ENCODE measurements at places on chromosomes 3 and 15.

DNA sequence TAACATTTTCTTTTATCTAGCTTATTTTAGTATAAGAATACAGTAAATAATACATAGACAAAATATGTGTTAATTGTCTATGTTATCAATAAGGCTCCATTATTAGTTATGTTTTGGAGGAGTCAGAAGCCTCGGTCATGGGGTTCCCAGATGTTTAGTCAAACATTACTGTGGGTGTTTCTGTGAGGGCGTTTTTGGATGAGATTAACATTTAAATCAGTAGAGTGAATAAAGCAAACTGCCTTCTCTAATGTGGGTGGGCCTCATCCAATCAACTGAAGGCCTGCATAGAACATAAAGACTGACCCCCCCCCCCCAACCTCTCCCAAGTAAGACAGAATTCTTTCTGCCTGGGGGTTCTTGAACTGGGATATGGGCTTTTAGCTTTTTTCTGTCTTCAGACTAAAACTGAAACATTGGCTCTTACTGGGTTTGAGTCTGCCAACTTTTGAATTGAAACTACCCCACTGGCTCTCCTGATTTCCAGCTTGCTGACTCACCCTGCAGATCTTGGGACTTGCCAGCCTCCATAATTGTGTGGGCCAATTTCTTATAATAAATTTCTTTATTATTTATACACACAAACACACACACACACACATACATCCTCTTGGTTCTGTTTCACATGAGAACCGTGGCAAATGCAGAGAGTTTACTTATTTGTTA is 192.0 kb downstream of the TPRG1 start:
- no peak for DNase-seq

DNA sequence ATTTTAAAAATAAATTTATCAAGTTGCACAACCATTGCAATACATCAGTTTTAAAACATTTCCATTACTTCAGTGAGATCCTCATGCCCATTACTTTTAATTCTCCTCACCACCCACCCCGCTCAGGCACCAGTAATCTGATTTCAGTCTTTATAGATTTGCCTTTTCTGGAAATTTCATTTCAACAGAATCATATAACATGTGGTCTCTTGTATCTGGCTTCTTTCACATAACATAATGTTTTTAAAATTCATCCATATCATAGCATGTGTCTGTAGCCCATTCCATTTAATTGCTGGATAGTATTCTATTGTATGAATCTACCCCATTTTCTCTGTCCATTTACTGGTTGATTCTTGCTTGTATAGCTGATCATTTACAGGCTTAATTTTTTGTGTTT is 110.3 kb upstream of the TMEM108 start:
- no peak for DNase-seq

- DNase-seq = no peak
Measured at GRCh38 chr3:120416868-120417267, 33.9 kb downstream of the FSTL1 start.

GRCh38 chr3:61184956-61185355 is 66.3 kb downstream of the FHIT start:
- DNase-seq = no peak

- no peak for DNase-seq
Measured at GRCh38 chr3:185093116-185093515, 59.7 kb downstream of the C3orf70 start.

GRCh38 chr15:40785164-40785563 is 15.4 kb downstream of the C15orf62 start:
- no peak for DNase-seq

DNA sequence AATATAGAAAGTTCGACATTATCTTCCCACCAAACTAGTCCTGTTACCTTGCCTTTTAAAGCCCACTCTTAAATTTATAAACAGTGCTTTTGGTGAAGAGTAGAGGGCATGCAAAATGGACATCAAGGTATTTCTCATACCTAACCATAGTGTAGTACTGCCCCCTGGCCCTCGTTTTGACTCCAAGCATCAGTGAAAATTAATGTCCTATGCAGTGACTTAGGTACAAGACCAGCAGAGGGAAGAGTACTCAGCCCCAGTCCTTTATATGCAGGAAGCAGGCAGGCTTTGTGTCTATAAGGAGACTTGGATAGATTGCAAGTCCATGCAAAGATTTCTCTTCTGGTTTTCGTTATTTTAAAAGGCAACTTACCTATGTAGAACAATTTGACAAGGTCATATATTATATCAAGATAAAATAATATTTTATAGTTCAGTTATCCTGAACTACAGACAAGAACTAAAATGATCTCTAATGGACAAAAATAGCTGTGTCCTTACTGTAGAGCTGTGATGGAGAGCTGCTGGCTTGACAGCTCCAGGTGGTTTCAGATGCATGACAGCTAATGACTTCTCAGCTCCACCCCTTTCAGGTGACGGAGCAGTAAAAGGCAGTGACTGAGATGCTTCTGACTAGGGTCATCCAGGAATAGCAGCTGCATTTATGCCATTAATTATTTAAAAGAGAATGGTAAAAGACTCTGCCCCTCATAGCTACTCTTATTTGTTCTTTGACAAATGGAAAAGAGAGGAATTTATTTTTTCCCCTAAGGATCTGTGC is 646.1 kb downstream of the SQOR start:
- no peak for DNase-seq

DNA sequence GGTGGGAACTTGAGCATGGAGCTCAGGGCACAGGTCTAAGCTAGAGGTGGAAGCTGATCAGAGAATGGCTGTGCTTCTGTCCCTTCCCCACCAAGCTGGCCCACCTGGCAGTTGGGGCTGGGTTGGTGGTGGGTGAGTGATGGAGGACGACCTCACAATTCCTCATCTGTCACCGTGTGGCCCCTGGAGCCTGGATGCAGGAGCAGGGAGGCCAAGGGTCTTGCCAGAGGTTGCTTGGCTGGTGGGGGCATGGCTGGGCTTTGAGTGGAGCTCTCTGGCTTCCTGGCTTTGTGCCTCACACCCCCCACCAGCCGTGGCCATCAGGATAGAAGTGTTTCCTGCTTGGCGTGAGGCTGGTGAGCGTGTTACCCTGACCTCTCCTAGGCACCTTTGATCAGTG is 36.0 kb downstream of the FBLN2 start:
- DNase-seq = no peak

DNA sequence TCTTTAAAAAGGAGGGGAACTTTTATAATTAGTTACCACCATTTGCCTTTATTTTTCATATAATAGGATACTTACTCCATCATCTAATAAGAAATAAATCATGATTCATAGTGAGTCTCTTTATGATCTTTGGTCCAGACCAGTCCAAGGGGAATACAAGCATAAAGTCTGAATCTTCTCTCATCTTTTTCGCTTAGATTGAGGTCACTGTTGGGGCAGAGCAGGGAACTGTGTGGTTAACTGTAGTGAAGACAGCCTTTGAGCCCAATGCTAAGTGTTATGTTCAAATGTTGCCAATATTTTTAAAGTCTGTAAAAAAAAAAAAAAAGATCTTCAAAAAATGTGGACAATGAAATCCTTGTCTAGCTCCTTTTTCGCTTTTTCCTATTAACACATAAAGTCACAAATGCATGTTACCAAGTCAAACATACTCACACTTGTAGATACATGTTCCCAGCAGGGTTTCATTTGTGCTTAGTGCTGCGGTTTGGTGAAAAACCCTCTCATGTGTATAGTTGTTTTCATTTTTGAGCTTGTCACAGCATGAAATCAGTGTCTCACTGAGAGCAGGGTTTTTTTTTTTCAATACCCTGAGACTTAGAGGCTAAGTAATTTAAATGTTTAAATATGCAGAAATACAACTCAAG is 72.1 kb downstream of the EPHA3 start:
- DNase-seq = no peak

DNA sequence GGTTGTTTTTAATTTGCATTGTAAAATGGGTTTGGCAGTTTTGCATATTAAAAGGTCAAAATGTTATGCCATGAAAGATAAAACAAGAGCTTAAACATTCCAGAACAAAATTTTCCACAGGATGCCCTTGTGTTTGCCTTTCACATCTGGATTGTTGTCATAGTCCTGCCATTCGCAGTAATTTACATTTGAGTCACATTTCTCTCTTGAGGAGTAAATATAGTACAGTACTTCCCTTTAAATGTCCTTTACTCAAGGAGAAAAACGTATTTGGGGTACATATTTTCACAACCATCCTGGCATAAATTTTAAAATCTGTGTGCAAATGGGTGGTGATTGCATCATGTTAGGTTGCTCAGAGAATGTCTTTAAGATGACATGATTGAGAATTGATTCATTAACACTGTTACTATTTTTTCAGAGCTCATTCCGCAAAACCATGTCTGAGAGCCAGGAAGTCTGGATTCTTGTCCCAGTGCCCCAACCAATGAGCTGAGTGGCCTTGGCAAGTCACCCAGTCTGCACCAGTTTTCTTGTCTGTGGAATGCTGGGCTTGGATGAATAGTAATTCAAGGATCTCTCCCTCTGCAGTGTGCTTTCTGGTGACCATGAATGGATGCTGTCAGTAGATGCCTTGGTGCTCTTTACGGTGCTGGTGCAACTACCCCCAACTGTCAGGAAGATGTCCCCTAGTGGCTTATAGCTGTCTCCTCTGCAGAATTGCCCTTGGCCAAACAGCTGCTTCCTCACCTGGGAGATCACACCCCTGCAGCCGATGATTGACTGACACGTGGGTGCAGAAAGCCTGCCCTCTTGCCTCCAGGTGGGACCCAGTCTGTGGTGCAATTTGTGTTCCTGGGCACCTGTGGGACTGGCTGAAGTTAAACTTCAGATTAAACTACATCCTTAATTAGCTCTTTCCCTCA is 43.0 kb downstream of the ABHD5 start:
- DNase-seq = no peak
